CD4-positive, CD25-positive, alpha-beta regulatory T cell (primary cell): ENCODE measurements at places on chromosomes 13 and 19. TPM values are rescaled to one million over a fixed set of nuclear protein-coding genes. Genes with fewer than 3 reads are reported as not detected.

Gene SUPT5H
- polyA plus RNA-seq = 82.2 TPM

Gene MYBPC2
- not detected for polyA plus RNA-seq

- DNase-seq = no peak
Observed at GRCh38 chr19:15986701-15987100, 37.9 kb downstream of the OR10H4 start.

DNA sequence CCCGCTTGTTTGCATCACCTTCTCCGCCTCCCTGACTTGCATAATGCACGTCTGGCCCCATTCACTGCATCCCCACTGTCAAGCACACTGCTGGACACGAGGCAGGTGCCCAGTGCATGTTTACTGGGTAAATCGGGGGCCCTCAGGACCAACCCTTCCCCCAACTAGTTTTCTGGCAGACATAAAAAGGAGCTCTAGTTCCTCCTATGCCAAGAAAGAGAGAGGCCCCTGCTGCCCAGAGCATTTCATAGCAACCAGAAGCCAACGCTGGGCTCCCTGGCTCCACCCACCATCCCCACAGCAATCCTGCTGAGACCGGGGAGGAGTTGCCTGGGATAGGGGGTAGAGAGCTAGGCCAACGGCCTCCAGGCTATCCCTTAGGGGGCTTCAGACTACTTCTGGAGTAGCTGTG, 23.2 kb downstream of the ANKRD27 start:
- DNase-seq = no peak

Gene COL5A3
- not detected for polyA plus RNA-seq

Gene C19orf38
- 0.40 TPM for polyA plus RNA-seq

DNA sequence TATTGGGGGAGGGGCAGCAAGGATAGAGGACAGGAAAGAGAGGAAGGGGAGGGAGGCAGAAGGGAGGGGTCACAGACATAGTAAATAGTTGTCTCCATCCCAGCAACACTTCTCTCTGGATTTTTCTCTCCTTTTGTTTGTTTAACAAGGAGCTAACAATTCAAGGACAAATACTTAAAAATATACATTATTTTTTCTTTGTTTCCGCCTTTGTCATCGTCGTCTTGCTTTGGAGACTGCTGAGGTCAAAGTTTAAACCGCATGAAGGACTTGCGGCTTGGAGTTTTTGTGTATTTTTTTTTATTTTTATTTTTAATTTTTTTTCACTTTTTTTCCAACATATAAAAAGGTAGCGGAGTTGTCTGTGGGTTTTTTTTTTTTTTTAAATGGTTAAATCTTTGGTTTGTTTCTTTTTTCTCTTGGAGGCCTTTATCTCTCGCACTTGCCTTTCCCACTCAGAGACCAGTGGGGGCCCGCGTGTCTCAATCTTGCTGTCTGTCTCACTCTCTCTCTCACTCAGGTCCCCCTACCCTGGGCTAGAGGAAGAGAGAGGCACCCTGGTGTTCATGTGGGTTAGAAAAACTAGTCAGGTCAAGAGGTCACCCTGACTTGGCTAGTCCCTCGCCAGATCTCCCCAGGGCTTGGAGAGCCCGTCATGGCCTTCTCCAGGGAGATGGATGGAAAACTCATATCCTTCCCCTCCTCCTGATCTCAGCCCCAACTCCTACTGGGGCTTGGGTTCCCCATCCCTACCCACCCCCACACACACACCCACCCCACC, 11.0 kb downstream of the ZNF574 start:
- DNase-seq = no peak

DNA sequence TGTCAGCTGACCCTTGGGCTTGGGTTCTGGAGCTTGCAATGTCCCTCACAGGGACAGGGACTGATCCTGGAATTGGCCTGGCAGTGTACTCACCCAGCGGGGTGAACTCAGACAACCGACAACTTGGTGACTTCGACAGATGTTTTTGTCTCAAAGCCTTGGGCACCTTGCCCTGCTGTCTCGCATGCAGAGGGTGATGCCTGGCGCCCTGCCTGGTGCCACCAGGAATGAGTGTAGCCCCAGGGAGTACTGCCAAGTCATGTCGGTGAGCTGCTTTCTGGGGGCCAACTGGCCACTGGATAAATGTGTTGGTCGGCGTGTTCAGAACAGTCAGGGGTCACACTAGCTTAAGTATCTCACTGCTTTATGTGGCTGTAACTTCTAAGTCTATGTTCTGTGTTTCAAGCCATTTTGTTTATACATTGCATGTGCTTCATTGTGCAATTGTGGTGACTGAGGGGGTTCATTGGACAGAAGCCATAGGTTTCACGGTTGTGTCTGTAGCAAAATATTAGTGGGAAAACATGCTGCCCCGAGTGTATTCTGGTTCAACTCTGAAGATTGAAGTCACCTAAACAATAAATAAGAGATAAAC, 96.3 kb upstream of the TNFSF11 start:
- DNase-seq = no peak

GRCh38 chr13:47251771-47252170, 354.9 kb upstream of the HTR2A start:
- DNase-seq = no peak

DNA sequence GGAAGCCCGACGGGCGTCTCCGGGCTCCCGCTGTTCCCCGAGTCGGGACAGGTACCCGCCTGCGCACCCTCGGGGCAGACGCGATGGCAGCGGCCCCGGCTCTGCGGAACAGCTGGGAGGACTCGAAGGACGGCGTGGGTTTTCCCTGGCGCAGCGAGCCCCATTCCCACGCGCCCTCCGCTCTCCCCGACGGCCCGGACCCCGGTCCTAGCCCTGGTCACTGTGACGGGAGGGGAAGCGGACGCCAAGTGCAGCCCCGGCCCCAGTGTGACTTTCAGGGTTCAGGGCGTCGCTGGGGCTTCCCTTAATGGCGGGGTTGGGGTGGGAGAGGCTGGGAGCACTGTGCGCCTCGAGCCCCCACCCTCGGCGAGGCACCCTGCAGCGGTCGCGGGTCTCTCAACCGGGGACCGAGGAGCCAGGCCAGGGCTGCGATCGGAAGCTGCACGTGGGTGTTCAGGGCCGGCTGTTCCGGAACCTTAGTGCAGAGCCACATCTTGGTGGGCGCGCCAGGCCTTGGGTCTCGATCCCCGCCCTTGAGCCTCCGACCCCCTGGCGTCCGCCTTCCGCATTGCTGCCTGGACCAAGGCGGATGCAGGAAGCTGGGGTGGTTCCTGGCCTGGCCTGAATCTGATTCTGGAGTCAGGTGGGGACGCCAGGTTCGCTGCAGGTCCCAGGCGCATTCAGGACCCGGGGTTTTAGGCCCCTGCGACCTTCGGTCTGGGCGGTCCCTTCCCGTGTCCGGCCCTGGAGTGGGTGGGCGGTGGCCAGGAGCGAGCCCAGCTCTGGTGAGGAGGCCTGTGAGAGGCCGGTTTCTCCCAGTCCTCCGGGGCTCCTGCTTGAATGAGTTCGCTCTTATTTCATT, 3.5 kb downstream of the LGALS7B start:
- peak; percentile 21 for DNase-seq

DNA sequence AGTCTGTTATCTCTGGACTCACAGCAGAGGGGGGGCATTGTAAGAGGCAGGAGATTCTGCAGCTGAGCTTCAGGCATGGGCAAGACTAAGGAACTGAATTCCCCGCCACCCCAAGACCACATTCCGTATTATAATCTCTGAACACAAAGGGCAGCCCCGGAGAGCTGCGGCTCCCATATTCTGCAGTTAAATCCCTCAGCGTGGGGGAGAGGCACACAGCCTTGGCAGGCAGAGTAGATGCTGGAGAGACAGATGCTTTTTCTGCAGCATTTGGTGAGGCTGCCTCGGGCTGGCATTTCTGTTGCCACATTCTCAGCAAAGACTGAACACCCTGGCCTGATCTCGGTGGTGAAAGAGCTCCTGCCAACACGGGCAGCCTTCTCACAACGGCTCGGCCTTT, 12.9 kb downstream of the CHAF1A start:
- no peak for DNase-seq

DNA sequence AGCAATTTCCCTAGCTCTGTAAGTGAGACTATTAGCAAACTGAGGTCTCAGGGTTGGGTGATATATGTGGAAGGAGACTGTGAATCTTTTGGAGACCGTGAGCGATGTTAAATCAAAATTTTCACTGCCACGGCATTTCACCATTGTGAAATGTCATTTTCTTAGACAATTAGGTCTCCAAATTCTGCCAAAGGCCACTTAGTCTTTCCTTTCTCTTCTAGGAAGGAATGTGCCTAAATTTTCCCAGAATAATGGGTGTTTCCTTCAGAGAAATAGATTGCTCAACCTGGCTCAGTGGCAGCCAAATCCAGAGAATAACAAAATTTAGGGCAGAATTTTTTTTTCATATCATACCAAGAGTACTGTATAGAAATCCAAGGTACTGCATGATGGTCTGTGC, 64.5 kb upstream of the SCEL start:
- no peak for DNase-seq
